ENCODE measurements at places on chromosomes 12 and 14. TPM values are rescaled to one million over a fixed set of nuclear protein-coding genes. Genes with fewer than 3 reads are reported as not detected.

Gene KCNC2
- polyA plus RNA-seq, result not detected

Gene KLHDC1
- not detected for polyA plus RNA-seq

Gene GPR68
- polyA plus RNA-seq, result 0.19 TPM

Gene TAS2R46
- polyA plus RNA-seq, result 0.49 TPM

Gene RNF212B
- 0.68 TPM for polyA plus RNA-seq

Gene KRT73
- polyA plus RNA-seq, result not detected

Gene NRIP2
- polyA plus RNA-seq, result 0.66 TPM

Gene ZBTB39
- 6.6 TPM for polyA plus RNA-seq
